Panc1 (cell line): ENCODE measurements at places on chromosomes 2 and 18. TPM values are rescaled to one million over a fixed set of nuclear protein-coding genes. Genes with fewer than 3 reads are reported as not detected.

Gene SERPINB12
- total RNA-seq: not detected

Gene EFEMP1
- total RNA-seq: 15.5 TPM

Gene IL1B
- total RNA-seq: not detected

Gene IMMT
- total RNA-seq: 138 TPM

Gene DSG4
- total RNA-seq: not detected

Gene LYPD6
- total RNA-seq: 0.31 TPM

Gene ZNF385B
- total RNA-seq: 0.28 TPM

Gene ABCG8
- 0.03 TPM for total RNA-seq

Gene UGT1A7
- total RNA-seq: not detected

Gene IL36G
- not detected for total RNA-seq

Gene CD207
- not detected for total RNA-seq

Gene AGXT
- total RNA-seq: 0.36 TPM

Gene PTH2R
- 0.10 TPM for total RNA-seq
